HCT116 (cell line): ENCODE measurements at places on chromosomes 1 and 21.

DNA sequence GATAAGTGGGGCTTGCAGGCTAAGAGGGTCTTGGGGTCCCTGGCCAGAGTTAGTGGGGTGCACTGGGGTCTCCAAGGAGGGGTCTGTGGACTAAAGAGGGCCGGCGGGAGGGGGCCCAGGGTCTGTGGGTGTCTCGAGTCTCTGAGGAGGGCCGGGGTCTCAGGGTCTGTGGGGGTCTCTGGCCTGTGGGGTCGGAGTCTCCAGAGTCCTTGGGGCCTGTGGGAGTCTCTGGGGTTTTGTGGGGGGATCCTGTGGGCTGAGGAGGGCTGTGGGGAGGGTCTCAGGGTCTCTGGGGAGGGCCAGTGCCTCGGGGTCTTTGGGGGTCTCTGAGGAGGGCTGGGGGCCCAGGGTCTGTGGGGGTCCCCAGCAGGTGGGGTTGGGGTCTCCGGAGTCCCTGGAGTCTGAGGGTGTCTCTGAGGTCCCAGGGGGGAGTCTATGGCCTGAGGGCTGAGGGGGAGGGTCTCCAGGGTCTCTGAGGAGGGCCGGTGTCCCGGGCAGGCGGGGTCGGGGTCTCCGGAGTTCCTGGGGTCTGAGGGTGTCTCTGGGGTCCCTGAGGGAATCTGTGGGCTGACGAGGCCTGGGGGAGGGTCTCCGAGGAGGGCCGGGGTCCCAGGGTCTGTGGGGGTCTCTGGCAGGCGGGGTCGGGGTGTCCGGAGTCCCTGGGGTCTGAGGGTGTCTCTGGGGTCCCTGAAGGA, 628 bp upstream of the PLEKHM2 start:
- DNase-seq: no peak

GRCh38 chr1:27351541-27352107, 9.8 kb downstream of the SYTL1 start:
- DNase-seq: no peak

DNA sequence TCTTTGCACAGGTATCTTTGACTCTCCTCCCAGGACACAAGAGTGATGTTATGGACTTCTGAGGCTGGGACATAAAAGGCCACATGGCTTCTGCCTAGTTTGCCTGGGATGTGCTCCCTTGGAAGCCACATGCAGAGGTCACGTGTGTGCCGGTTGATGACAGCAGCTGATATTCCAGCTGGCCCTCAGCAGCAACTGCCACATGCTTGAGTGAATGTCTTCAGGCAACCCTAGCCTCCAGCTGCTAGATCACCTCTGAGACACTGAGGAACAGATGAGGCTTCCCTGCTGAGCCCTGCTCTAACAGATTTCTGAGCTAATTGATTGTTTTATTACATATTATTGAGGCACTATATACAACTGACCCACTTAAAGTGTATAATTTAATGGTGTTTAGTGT, 11.6 kb upstream of the AKR7A3 start:
- DNase-seq: no peak

DNA sequence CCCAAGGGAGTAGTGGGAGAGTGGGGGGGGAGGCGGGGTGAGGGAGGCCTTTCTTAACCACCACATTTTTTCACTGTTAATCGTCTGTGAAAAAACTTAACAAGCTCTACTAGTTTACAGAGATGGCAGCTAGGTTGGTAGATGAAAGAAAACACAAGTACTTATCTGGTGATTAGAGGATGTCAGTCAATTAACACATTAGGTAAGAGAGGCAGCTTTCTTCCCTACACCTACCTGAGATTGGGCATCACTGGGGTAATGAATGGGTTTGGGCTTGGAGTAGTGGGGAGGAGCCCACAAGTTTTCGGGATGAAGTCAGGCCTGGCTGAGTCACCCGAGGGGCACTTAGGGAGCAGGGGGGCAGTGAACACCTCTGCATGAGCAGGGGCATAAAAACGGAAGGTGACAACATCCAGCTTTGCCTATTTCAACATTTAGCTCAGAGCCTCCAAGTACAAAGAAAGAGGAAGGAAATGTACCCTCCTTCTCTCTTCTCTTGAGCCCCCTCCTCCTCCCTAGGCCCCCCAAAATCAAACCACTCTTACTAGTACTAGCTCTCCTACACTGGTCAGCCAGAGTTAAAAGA, 2.5 kb downstream of the LBR start:
- no peak for DNase-seq

DNA sequence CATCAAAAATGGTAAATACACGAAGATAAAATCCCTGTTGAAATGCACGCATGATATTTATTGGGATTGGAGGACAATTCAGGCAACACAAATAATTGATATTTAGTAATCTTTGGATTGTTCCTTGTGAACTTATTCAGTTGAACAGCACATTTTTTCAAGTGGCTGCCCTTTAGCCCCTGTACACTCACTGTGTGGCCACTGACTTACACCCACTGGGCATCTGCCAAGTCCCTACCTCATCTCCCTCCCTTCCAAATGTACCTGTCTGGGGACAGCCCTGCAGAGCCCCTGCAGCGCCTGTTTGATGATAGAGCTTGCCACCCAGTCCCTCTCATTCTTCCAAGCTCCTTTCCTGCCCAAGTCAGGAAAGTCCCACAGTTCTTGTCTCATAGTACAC, 154.3 kb downstream of the GLUL start:
- DNase-seq: no peak

- DNase-seq: peak; percentile 15
Observed at GRCh38 chr1:236748268-236748870, 46.7 kb upstream of the MTR start.

DNA sequence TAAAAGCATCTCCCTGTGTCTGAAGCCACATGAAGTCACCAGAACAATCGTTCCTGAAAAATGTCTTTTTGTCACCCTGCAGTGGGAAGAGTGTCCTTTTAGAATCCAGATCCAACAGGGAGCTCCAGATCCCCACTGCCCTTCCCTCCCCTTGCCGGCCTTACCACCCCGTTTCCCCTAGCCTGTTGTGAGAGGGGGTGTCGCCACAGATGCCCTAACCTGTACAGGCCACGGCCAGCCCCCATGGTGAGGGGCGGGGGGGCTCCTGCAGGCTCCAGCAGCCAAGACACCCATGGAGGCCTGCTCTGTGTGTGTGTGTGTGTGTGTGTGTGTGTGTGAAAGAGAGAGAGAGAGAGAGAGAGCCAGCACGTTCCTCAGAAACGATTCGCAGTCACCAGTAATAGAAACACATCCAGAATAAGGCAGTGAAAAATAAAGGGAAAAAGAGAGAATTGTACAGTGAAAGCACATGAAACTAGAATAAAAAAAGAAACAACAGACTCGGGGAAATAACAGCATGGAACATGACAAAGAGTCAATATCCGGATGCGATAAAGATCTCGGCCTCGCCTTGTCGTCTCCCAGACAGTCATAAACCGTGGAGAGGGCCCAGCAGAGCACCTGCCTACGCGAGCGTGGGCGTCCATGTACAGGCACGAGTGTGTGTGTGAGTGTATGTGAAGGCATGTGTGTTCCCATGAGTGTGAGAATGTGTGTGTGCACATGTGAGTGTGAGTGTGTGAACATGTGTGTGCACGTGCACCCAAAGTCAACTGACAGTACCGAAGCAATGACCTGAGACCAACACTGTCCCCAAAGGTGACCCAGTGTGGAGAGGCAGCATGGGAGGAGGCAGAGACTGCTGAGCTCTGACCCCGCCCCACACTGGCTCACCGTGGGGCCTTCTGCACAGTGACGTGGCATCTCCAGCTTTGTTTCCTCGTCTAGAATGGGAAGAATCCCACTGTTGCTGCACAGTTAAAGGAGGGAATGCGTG, 303.8 kb downstream of the NPHP4 start:
- DNase-seq: no peak

DNA sequence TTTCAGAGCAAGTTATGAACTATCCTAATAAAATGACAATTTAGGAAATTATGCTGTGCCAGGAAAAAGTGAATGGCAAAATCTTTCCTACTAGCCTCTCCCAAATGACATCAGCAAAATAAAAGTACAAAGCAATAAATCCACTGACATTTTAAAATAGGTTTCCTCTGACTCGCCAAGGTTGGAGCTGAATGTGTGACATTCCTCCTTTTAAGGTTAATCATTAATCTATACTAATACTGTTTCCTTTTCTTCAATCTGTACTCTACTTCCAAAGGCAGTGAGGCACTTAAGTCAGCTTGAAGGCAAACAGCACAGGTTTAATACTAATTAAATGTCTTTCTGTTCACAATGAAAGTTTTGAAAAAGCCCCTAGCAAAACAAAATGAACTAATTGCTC, 15.7 kb downstream of the RNF19B start:
- no peak for DNase-seq

DNA sequence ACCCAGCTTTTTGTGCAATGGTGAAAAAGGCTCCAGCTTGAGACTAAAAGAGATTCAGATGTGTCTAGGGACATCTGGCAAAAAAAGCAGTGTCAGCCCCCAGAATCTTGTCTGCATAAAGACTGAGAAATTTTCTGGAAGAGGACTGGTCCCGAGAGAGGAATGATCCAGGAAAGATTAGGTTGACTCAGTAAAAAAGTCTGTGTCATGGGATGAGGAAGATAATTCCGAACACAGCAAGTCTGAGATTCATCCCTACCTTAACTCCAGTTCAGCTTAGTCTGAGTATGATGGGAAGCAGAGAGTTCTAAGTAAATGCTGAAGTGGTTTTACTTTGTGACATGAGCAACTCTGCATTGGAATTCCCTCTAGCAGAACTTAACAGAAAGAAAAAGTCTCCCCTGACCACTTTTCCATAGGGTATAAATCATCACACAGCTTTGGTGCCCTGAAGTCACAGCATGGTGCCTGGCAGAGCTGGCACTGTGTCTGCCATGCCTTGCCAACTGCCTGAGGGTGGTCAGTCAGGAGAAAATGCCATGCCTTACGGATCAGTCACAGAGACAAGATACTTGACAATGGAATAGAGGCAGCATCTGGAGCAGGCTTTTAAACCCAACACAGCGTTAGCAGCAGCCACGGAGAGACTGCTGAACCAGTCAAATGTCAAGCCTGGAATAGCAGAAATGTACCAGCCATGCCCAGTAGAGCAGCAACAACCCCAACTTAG, 153.4 kb downstream of the ZC3H11B start:
- DNase-seq: no peak

- DNase-seq: no peak
Observed at GRCh38 chr21:23921670-23922418, 1685.4 kb downstream of the MRPL39 start.

DNA sequence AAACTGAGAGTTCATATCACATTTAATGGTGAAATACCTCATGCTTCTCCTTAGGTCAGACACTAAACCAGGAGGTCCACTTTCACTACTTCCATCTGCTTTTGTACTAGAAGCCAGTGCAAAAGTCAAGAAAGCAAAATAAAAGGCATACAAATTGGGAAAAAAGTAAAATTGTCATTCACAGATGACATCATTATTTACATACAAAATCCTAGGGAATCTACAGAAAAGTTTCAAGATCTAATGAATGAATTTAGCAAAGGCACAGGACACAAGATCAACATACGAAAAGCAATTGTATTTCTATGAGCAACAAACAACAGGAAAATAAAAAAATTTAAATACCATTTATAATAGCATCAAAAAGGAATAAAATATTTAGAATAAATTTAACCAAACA, 41.5 kb downstream of the LYST start:
- no peak for DNase-seq

DNA sequence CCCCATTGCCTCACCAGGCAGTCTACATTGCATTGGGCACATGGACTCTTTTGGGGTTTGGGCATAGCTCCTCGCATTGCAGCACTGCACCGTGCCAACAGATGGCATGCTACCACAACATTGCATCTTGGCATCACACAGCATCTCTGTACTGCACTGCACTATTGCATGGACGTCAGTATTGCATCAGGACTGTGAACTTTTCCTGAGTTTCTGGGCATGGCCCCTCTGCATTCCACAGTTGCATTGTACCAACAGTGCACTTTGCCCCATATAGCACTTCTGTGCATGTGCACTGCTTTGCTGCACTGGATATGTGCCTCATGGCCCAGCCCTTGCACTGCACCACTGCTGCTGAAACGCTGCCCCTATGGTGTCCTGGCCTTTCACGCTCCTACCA, 9.6 kb downstream of the PTPRU start:
- DNase-seq: no peak
